Effector memory CD4-positive, alpha-beta T cell (primary cell): ENCODE measurements at places on chromosomes 3 and 15.
A peak's percentile ranks its signal among the peaks of the same experiment; 100 is the strongest.

DNA sequence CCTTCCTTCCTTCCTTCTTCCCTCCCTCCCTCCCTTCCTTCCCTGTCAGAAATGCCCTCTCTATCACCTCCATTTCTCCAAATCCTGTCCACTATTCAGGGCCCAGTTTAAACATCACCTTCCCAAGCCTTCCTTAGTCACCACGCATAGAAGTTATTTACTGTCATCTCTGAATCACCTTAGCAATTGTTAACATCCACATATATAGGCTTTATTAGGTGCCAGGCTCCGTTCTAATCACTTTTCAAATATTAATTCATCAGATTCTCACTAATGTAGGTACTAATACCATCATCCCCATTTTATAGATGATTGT lies 1.1 kb upstream of the MAGEF1 start:
- DNase-seq, result no peak

DNA sequence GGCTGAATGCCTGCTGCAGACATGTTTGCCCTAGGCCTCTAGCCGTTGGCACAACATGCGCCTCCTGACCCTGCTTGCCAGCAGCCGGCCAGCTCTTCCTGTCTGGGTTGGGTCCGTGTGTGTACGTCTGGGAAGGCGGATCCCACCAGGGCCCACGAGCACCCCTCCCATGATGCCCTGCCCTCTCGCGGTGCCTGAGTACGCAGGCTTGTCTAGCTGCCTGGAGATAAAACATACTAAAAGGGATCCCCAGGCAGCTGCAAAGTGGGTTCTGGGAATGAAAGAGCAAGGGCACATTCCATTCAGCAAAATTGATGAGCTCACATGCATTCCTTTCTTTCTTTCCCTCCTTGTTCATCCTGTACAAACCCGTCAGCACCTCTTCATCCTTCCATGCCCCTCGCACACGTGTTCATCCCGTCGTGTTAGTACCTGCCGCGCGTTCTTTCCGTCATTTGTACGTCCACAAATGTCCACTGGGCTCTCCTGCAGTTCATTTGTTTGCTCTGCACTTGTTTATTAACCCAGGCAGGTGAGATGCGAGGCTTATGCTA lies 74.3 kb downstream of the FBLN2 start:
- DNase-seq, result no peak

GRCh38 chr3:51934991-51935885 lies 6.5 kb downstream of the RRP9 start:
- no peak for DNase-seq

DNA sequence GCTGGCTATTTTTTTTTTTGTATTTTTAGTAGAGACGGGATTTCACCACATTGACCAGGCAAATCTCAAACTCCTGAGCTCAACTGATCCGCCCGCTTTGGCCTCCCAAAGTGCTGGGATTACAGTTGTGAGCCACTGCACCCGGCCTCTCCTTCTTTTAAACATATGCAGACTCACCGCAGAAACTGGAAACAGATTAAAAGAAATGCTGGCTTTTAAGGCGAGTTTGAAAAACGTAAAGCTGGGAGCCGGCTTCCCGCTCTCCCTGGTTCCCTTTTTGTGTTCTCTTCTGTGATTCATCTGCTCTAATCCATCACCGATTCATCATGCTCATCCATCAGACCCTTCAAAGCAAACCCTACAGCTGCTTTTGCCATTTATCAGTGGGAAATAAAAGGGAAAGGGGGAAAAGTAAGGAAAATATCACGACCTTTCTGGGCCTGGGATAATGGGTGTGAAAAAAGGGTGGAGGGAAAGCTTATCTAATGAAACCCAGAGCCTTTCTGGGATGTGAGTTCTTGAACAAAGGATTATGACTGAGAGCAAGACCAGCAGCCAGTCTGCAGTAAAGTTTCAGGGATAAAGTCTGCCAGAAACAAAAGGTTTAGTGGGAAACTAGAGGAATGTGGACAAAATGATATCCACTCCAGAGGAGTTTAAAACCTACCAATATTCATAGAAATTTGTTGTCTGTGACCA lies 92.3 kb upstream of the LRIG1 start:
- DNase-seq, result no peak

- DNase-seq, result no peak
Observed at GRCh38 chr3:140334132-140334929, 343.5 kb upstream of the TRIM42 start.

GRCh38 chr3:176321099-176321498 lies 876.2 kb downstream of the TBL1XR1 start:
- no peak for DNase-seq

DNA sequence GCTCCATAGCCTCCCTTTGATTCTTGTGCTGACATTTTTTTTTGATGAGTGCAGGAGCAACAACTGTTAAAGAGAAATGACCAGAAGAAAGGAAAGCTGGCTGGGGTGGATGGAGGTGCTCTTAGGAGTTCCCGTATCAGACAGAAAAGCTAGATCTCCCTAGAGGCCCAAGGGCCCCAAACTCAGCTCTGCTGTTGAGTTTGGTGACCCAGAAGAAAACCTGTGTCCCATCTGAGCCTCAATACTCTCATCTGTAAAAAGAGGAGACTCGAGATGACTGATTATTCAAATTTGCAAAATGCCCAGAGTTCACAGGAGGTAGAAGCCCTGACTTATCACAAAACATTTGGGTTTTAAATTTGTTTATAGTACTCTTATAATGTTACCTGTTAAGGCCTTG lies 142.4 kb downstream of the TIGIT start:
- no peak for DNase-seq

DNA sequence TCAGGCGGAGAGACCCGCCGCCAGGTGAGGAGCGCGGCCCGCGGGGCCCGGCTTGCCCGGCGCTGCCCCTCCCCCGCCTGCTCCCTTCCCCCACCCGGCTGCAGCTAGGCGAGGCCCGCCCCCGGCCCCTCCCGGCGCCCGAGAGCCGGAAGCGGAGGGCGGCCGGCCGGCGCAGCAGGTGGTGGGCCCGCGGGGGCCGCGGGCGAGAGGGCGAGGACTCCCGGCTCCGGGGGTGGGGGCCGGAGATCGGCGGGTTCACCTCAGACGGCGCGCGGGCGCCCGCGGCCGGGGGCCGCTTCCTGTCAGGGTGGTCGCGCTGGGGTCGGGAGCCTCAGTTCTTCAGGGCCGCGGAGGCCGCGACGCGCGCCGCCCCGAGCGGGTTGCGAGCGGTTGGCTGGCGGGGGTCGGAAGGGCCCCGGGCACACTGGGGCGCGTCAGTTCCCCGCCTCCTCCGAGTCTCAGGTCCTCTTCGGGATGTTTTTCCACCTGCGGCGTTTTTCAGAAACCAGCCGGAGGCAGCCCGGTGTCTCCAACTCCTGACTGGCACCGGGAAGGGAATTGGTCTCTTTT lies 395 bp downstream of the ZFAND6 start:
- peak; percentile 40 for DNase-seq

- DNase-seq, result no peak
Observed at GRCh38 chr3:117597865-117598264, 888.3 kb downstream of the TUSC7 start.

DNA sequence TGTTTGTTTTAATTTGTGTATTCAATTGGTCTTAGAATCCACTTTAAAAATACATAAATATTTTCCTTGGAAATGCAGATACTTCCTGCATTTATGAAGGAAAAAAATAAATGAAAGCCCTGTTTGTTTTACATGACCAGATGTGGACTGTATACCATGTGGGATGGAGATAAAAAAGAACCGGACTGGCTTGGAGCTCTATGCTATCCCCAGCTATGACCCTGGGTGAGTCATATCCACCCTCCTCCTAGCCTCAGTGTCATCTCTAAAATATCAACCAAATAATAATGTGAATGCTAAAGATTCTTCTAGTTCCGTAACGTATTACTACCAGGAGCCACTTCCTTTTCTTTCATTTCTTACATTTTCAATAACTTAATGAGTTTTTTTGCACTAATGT lies 44.5 kb upstream of the PDZRN3 start:
- DNase-seq, result no peak

- no peak for DNase-seq
Observed at GRCh38 chr3:79203144-79203519, 564.7 kb downstream of the ROBO1 start.

DNA sequence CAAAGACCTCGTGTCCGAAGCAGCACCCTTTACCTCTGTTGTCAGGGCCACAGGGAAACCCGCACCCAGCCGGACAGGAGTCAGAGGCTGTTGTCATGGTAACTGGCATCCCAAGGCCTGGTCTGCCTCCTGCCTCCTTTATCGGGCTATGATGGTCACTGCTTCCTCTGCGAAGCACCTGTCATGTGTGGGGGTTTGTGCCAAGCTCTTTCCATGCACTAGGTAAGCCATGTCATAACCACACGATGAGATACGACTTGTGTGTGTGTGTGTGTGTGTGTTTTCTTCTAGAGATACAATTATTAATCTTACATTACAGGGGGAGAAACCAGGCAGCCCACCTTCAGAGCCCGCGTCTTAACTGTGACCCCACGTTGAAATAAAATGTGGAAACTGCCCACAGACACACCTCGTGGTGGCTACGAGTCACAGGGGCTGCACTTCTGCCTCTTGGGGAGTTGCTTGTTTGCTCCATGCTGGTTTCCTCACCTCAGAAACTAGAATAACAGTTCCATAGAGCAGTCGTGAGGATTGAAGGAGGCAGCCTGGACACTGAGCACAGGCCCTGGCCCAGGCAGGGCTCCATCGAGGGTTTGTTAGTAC lies 18.0 kb downstream of the ZDHHC19 start:
- DNase-seq, result no peak

DNA sequence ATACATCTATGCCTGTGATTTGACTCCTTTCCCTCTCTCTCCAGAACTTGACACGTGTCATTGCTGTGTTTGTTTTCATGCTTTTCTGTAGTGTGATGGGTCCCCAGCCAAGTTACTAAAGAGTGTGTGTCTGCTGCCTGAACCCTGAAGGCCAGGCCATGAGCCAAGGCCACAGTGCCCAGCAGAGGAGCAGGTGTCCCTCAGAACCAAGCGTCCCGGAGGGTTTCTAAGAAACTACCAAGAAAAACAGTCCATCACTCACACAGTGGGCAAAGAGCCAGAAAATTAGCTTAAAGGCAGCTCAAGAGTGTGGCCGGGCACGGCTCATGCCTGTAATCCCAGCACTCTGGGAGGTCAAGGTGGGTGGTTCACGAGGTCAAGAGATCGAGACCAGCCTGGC lies 35.2 kb downstream of the FBXO45 start:
- DNase-seq, result no peak

DNA sequence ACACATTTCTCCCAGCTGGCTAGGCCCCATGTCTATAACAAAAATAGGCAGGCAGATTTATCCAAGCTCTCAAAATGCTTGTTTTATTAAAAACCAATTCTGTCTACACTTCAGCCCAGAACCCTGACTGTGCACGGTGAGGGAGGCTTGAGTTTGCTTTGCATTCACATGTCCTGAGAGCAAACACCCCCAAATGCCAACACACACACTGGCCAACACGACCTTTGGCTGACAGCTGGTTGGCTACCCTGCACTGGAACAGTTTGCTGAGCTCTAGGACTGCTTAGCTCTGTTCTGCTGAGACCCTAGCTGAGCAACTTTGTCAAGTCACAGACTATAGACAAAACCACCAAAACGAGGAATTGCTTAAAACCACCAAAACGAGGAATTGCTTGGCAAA lies 3.6 kb downstream of the STIMATE start:
- no peak for DNase-seq

- no peak for DNase-seq
Observed at GRCh38 chr3:155871746-155872158, 1.3 kb downstream of the GMPS start.

DNA sequence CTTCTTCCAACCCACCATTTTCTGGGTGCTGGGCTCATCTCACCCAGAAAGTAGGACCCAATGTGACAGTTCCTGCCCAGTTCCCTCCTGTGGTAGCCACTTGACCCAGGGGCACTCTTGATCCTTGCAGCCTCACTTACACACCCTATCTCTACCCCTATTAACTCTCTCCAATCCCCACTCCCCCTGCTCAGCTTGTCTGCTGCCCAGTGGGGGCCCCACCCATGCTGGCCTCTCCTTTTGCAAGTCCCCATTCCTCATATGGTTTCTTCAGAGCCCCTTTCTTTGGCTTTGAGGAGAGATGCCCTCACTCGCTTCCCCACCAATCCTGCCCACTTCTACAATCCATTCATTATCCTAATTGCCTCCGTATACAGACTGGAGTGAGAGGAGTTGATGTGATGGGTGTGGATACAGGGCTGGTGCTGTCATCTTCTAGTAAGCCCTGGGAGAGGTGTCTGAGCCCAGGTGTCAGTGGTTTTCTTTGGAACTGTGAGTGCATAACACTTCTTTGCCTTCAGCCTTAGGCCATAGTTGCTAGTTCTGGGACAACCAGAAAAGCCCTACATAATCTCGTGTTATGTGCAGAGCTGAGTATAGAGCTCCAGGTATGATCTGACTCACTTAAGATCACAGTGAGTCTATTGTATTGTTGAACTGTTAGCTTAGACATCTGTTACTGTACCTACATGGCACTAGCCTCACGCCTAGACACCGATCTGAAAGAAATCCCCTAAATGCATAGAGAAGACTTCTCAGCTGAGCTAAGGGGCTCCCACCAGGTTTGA lies 4.8 kb upstream of the CCR5 start:
- DNase-seq, result no peak

DNA sequence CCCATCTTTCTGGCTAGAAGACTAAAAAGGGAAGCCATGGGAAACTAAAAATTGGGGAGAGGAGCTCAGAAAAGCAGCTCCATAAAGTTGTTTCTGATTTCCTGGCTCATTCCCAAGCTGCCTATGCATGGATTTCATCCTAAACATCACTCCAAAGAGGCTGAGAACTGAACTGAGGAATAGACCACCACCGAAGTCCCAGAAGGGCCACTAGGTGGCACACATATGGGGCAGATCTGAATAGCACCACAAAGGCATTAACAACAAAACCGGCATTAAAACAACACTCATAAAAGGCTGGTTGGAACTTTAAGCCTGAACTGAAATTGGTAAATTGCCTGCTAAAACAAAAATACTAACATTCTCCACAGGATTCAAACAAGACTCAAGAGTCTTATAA lies 106.3 kb downstream of the PLD1 start:
- DNase-seq, result no peak

GRCh38 chr3:115186351-115187148 lies 39.5 kb upstream of the ZBTB20 start:
- DNase-seq, result no peak

- no peak for DNase-seq
Observed at GRCh38 chr3:148962513-148962912, 28.8 kb upstream of the GYG1 start.

GRCh38 chr3:138976047-138976446 lies 29.0 kb downstream of the FOXL2NB start:
- DNase-seq, result no peak

DNA sequence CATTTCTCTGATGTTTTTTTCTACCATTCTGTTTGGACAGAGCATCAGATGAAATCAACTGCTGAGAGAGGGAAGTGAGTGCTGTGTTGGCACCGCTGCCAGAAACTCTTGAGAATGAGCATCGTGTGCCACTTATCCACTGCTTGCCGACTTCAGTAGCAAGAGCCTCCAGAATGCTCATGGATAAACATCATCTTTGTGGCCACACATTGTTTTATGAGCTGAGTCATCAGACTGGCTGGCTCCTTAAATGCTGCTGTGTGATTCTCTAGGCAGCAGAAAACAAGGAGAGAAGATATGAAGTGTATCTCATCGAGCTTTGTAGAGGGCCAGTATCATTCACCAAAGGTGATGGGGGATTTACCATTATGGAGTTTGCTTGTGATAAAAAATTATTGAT lies 3.4 kb upstream of the DOCK3 start:
- no peak for DNase-seq
